DMS 273 treated with DMSO at 0.1 percent for 48 hours (cell line): ENCODE measurements at places on chromosomes 11 and 22.

DNA sequence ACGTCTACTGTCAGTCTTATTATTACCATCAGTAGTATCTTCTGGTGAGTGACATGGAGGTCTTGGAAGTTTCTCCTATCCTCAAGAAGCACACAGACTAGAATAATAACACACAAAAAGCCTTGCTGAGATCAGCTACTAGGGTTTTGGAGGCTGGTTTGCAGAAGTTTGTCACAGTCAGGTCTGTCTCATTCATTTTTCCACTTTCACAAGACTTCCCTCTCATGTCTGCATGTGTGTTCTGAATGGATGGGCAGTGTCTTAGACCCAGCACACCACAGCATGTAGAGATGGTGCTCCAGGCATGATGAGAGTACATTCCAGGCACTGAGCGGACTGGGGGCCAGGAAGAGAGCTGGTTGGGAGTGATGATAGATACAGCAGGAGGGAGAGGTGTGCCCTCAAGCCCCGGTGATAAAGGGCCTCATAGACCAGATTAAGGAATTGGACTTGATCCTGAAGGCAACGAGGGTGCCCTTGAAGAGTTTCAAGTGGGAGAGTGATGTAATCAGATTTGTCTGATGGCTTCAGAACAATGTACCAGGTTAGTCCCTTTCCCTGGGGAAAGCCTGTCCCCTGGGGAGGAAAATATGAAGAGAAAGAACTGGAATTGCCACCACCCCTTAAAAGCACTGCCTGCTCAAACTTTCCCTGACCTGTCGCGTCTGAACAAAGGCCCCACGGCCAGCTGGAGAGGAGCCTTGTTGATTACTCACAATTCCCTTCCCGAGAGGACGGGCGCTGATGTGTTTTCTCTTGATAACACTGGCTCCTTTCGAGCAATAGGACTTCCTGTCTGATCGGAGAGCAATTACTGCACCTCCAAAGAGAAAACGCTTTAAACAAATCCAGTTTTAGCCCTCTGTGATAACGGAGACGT lies 45.1 kb upstream of the LMO2 start:
- no peak for DNase-seq

- DNase-seq = no peak
Observed at GRCh38 chr11:15699978-15700377, 585.3 kb downstream of the INSC start.

- DNase-seq = no peak
Observed at GRCh38 chr11:7332451-7332850, 80.7 kb downstream of the SYT9 start.

GRCh38 chr22:19716041-19716828 lies 1.9 kb downstream of the SEPTIN5 start:
- no peak for DNase-seq

GRCh38 chr11:121435551-121436511 lies 16.3 kb upstream of the SORL1 start:
- DNase-seq = no peak

- DNase-seq = no peak
Observed at GRCh38 chr11:129377739-129378138, 2.1 kb downstream of the BARX2 start.

GRCh38 chr22:32476281-32477195 lies 1.9 kb downstream of the FBXO7 start:
- no peak for DNase-seq

DNA sequence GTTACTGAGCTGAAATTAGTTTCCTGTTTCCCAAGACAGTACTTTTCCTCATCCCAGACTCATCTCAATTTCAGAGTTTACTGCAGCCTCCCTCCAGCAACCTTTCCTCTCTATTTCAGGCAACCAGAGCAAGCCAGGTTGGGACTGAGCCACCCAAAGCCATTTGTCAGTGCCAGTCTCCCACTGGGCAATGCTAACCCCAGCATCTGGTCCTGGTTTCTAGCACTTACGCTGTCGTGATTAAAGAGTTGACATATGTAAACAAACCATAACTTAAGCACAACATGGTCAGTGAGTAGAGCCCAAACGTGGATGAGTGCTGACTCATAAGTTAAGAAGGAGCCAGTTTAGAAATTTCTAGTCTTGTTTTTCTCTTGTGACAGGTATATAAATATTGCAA lies 119.6 kb upstream of the BLID start:
- peak; percentile 30 for DNase-seq

DNA sequence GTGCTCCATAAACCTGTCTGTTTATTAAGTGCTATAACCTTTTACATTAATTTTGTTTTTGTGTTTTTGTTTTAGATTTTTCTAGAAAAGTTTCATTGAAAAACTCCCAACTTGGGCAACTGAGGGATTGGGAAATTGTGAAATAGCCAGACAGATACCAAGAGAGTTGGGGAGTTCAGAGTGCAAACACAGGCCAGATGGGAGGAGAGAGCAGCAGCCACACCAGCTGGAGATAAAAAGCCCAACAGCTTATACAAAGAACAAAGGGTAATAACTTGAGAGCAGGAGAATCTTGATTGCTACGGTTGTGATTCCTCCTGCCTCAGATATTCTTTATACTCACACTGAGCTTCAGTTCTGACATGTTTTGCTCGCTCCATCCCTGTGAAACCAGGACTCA lies 1642.2 kb downstream of the LRRC4C start:
- no peak for DNase-seq

GRCh38 chr11:79160791-79161403 lies 279.9 kb downstream of the TENM4 start:
- DNase-seq = no peak

DNA sequence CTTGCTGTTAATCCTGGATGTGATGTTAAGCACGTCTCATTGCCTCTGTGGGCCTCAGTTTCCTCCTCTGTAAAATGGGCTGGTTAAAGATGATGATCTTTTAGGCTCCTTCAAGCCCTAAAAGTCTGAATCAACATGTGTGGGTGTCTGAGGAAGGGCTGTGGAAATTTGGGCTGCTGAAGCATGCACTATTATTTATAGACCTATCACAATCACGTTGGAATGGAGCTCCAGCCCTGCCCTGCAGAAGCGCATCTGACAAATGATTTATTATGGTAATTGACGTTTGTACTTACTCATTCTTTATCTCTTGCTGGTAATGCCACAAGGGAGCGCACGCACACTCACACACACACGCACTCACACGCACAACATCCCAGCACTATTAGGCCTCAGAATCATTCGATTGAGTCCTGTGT lies 20.4 kb downstream of the P2RX3 start:
- DNase-seq = no peak

- DNase-seq = no peak
Observed at GRCh38 chr11:12792590-12792989, 118.4 kb downstream of the TEAD1 start.

- DNase-seq = no peak
Observed at GRCh38 chr11:73330569-73331093, 22.6 kb downstream of the ARHGEF17 start.

DNA sequence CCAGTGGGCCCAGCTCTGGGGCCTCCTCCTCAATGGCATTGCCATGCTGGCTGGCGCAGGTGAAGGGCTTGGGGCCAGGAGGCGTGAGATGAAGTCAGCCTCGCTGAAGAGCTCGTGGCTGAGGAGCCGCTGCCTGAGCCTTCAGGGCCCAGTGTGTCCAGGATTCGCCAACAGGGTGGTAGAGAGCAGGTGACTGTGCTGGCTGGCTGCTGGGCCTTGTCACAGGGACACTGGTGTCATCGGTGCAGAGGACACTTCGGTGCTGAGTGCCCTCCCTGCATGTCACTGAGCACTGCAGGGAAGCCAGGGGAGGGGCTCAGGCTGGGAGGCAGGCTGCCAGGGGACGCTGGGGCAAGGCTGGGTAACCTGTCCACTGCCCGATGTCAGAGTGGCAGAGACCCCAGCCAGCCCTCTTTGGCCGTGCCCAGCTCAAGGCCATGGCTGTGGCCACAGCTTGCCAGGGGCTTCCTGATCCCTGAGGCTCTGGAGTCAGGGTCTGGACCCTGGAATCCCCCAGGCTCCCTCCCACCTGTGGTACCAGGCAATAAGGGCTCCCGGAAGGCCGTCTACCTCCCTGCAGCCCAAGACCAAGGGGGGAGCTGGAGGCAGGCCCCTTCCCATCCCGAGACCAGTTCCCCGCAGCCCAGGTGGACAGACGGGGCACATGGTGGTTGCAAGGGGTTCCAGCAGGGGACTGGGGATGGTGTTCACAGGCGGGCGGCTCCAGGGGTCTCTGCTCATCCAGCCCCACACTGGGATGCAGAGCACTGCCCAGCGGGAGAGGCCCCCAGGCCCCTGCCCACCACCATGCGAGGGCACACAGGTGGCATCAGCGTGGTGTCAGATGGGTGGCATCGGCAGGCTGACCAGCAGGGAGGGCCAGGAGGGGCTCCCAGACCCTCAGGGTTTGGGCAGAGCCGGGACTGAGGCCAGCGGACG lies 63.9 kb downstream of the ARFGAP3 start:
- DNase-seq = no peak

GRCh38 chr22:17164392-17165024 lies 5.4 kb upstream of the HDHD5 start:
- DNase-seq = no peak

- DNase-seq = peak; percentile 68
Observed at GRCh38 chr11:45859661-45860140, 12.4 kb downstream of the CRY2 start.

GRCh38 chr11:11468954-11469353 lies 115.9 kb upstream of the CSNK2A3 start:
- DNase-seq = no peak

DNA sequence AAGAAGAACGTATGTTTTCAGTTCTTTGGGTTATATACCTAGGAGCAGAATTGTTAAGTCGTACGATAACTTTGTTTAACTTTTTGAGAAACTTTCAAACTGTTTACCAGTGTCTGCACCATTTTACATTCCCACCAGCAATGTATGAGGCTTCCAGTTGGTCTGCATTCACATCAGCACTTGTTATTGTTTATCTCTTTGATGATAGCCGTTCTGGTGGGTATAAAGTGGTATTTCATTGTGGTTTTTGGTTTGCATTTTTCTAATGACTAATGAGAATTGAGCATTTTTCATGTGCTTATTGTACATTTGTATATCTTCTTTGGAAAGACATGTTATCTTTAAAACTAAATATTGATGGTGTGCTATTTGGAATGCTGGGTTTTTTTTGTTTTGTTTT lies 59.8 kb downstream of the KDM2A start:
- no peak for DNase-seq

DNA sequence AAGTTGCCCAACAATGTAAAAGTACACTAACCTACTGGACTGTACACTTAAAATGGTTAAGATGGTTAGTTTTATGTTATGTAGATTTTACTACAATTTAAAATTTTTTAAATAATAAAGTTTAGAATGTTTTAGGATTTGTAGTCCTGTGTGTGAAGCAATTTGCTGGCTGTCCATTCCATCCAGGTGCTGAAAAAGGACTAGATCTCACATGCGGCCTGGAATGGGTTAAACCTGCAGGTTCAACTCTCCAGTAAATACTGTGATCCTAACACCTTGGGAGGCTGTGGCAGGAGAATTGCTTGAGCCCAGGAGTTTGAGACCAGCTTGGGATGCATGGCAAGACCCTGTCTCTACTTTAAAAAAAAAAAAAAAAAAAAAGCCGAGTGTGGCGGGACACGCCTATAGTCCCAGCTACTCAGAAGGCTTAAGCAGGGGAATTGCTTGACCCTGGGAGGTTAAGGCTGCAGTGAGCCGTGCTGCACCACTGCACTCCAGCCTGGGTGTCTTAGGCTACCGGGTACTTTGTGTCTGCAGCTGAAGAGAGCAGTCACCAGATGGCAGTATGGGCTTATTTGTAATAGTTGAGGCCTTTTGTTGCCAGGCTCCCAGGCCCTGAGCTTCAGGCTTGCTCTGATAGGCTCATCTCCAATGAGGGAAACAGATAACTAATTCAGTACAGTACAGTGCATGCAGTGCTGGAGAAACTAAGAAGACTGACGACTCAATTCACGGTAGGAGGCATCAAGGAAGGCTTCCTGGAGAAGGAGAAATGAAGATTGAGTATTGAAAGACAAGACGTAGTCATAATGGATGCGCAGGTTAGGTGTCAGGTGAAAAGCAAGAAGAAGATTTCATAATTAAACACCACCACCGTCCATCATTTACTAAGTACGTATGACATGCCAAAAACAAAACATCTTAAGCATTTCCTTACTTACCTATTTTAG lies 64.7 kb upstream of the ASPHD2 start:
- DNase-seq = peak; percentile 39

- no peak for DNase-seq
Observed at GRCh38 chr22:50621356-50621880, 6.5 kb downstream of the ARSA start.

DNA sequence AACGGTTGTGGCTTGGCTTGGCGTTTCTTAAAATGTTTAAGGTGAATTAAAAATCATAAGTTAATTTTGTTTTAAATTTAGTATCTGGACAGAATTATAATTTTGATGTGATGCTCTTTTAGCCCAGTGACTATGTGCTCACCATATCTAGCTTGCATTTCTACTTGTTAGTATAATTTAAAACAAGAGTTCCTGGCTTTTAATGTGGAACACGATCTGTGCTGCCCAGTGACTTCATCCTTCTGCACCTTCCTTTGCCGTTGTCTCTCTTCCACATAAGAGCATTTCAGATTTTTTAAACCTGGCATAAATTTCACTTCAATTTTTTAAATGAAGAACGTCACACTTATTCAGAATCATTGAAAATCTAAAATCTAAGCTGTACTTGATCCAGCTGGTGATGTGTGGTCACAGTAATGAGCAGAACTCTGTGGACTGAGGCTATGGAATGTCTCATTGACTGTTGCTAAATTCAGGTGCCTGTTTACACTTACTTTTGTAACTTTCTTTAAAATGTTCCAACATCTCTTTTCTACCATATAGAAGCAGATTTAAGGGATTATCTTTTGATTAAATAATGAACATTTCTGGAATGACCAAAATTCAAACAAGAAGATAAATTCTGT lies 75.4 kb upstream of the ADSL start:
- DNase-seq = no peak

GRCh38 chr11:57818812-57819211 lies 57.2 kb downstream of the CTNND1 start:
- DNase-seq = no peak

DNA sequence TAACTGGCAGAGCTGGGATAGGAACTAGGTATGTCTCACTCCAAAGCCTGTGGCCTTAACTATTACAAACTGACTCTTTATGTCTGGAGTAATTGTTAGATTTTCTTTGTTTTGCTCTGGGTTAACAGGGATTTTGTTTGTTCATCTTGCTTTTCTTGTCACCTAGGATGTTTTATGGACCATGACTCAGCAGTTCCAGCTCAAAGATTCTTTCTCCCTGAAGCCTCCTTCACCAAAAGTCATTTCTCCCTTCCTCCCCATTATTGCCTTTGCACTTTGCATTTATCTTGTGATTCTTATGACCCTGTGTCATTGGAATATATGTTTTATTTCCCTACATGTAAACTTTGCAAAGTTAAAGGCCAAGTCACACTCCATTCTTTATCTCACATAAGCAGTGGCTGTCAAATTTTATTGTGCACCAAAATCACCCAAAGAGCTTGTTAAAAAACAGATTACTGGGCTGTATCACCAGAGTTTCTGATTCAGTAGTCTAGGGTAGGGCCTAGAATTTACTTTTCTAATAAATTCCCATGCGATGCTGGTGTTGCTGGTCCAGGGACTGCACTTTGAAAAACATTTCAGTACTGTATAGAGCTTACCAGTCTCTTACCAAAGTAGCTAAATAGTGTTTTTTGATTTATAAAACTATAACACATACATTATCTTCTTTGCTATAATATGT lies 327.7 kb downstream of the DLG2 start:
- no peak for DNase-seq

GRCh38 chr11:47160753-47161133 lies 15.9 kb downstream of the ARFGAP2 start:
- DNase-seq = no peak
